ENCODE measurements at places on chromosomes 2 and 18. TPM values are rescaled to one million over a fixed set of nuclear protein-coding genes. Genes with fewer than 3 reads are reported as not detected.

The RNF125 gene
- total RNA-seq, result 0.39 TPM

The OTX1 gene
- 16.0 TPM for total RNA-seq

The SLC5A6 gene
- 98.2 TPM for total RNA-seq

The COL4A4 gene
- total RNA-seq, result 9.5 TPM

The TMEM200C gene
- 0.05 TPM for total RNA-seq

The SIX3 gene
- total RNA-seq, result not detected

The DPP10 gene
- total RNA-seq, result not detected

The CLEC4F gene
- not detected for total RNA-seq

The ASNSD1 gene
- total RNA-seq, result 49.4 TPM

The TRIM43 gene
- not detected for total RNA-seq

The TCF23 gene
- not detected for total RNA-seq

The ICA1L gene
- 5.5 TPM for total RNA-seq

The PAX3 gene
- total RNA-seq, result not detected

The DSC3 gene
- total RNA-seq, result 4.5 TPM

The UGT1A5 gene
- 1.2 TPM for total RNA-seq

The SLC5A7 gene
- total RNA-seq, result not detected

The IGFBP2 gene
- 6.6 TPM for total RNA-seq

The AGFG1 gene
- 73.2 TPM for total RNA-seq

The RAB12 gene
- 37.8 TPM for total RNA-seq

The NFATC1 gene
- 1.0 TPM for total RNA-seq

The PDE11A gene
- 0.25 TPM for total RNA-seq

The ALK gene
- total RNA-seq, result not detected

The ZNF516 gene
- 14.3 TPM for total RNA-seq

The ZSWIM2 gene
- total RNA-seq, result not detected

The HTR2B gene
- not detected for total RNA-seq

The ICOS gene
- not detected for total RNA-seq

The SCYGR4 gene
- not detected for total RNA-seq

The MYOM1 gene
- 0.41 TPM for total RNA-seq

The PPP1R1C gene
- 2.8 TPM for total RNA-seq

The IL36G gene
- not detected for total RNA-seq

The UBR3 gene
- total RNA-seq, result 35.7 TPM

The GKN2 gene
- not detected for total RNA-seq

The SULT1C4 gene
- total RNA-seq, result 5.1 TPM

The NGEF gene
- 0.77 TPM for total RNA-seq

The SP5 gene
- 149 TPM for total RNA-seq

The PLCD4 gene
- 0.26 TPM for total RNA-seq

The CFAP221 gene
- total RNA-seq, result 0.60 TPM

Data from Caco-2 (cell line).